ENCODE measurements at places on chromosomes 6 and 20.

DNA sequence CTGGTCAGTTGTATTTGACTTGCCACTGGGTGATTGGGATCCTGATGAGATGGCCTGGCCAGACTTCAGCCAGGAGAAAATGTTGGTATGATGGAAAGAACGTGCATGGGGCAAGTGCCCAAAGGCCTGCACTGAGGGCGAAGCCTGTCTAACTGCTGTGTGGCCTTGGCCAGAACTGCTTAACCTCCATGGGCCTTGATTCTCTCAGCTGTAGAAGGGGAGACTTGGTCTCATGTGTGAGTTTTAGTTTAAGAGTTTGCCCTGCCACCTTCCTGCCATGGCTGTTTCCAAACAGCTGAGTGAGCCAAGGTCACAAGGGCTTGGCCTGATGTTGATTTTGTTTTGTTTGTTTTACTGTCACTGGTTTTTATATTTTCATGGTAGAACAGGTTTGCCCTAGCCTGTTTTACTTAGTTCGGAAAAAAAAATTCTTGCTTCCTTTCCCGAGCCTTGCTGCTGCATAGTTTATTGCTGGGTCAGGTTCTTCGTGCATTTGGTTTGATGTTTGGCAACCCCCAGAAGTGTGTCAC, 35.3 kb downstream of the DSTN start:
- DNase-seq: no peak
- no peak overlapping the region for H3K4me3 ChIP-seq
- H3K27ac ChIP-seq: no peak overlapping the region
- H3K27me3 ChIP-seq: no peaks in the 10 kb centered on the region
- no peaks in the 10 kb centered on the region for H3K4me1 ChIP-seq

DNA sequence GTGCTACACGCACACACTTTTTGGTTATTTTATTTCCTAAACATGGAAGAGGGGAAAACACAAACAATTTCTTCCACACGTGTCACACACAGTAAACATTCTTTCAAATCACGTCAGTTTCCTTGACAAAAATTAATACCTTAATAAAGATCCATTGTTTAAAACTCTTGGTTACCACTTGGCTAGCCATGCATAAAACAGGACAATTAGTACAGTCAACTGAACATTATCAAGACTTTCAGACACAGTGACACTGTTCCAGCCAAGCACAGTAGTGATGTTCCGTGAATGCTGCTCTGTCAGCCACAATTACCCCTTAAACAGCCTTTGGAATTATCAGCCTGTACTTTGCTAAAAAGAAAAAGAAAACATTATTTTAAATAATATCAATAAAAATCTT, 50.8 kb downstream of the GMDS start:
- H3K4me1 ChIP-seq: peaks cover 12% of the 10 kb centered on the region
- no peak for DNase-seq
- H3K27ac ChIP-seq: no peak overlapping the region
- H3K36me3 ChIP-seq: peaks cover 3% of the 10 kb centered on the region
- no peak overlapping the region for H3K4me3 ChIP-seq
- H3K27me3 ChIP-seq: peaks cover 3% of the 10 kb centered on the region

DNA sequence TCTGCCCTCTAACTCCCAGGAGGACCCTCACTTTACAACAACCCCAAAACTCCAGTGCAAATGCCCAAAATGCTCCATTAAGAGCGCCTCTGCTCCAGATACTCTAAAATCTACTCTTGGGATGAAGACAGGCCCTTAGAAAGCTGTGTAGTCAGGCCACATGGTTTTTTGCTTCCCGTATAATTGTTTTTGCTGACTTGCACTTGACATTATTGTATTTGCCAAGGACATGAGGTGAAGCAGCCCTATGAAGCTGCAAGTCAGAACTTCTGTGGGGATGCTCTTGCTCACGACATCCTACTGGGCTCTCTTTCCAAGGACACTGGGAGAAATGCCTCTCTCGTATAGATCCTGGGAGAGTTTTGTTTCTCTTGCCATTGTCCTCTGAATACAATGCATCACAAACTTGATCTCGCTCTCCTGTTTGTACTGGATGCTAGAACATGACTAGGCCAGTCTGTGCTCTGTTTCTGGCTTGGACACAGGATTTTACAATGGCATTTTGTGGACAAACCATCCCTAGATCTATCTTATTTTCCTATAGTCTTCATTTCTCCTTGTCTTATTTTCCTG, 177.2 kb upstream of the DTNBP1 start:
- no peaks in the 10 kb centered on the region for H3K36me3 ChIP-seq
- H3K4me1 ChIP-seq: peaks cover 4% of the 10 kb centered on the region
- no peaks in the 10 kb centered on the region for H3K27me3 ChIP-seq
- DNase-seq: no peak
- H3K4me3 ChIP-seq: no peak overlapping the region

- H3K36me3 ChIP-seq: no peaks in the 10 kb centered on the region
- no peak overlapping the region for H3K4me3 ChIP-seq
- H3K27me3 ChIP-seq: peaks cover 3% of the 10 kb centered on the region
- no peak for DNase-seq
- no peak overlapping the region for H3K27ac ChIP-seq
- H3K4me1 ChIP-seq: no peaks in the 10 kb centered on the region
These were observed 11.2 kb downstream of the PDYN start for GRCh38 chr20:1982686-1983085.

GRCh38 chr20:13659288-13659687, 20.6 kb upstream of the TASP1 start:
- no peak for DNase-seq
- H3K27me3 ChIP-seq: peaks cover 1% of the 10 kb centered on the region
- H3K4me3 ChIP-seq: no peak overlapping the region
- H3K36me3 ChIP-seq: no peaks in the 10 kb centered on the region

DNA sequence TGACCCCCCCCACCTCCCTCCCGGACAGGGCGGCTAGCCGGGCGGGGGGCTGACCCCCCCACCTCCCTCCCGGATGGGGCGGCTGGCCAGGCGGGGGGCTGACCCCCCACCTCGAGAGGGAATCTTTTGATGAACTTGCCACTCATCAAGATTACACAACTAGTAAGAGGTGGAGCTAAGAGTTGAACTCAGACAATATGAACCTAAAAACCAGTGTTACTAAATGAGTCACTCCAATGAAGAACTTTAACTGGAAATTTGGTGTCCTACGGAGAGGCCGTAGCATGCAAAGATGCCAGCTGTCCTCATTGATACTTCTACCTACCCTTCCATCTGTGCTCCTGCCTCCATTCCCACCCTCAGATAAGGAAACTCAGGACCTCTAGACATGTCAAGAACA, 42.8 kb downstream of the PFDN4 start:
- H3K4me3 ChIP-seq: no peak overlapping the region
- H3K27ac ChIP-seq: no peak overlapping the region
- H3K27me3 ChIP-seq: no peaks in the 10 kb centered on the region
- no peak for DNase-seq
- no peaks in the 10 kb centered on the region for H3K4me1 ChIP-seq

DNA sequence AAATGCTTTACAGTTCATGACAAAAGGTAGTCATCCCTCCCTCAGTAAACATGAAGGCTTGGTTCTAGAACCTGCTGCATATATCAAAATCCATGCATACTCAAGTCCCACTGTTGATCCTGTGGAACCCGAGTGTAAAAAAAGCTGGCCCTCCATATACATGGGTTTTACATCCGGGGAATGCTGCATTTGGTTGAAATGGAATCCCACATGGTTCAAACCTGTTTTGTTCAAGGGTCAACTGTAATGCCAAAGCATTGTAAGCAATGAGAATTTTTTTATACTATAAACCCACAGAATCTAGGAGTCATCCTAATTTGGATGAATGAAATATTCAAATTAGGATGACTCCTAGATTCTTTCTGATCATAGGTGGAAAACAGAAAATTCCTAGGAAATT, 5.9 kb upstream of the HDAC2 start:
- no peak for DNase-seq
- no peak overlapping the region for H3K4me3 ChIP-seq
- H3K36me3 ChIP-seq: no peaks in the 10 kb centered on the region
- H3K27me3 ChIP-seq: peaks cover 6% of the 10 kb centered on the region

Data from endothelial cell (in vitro differentiated cells).